ENCODE measurements at places on chromosomes 6 and 20.

DNA sequence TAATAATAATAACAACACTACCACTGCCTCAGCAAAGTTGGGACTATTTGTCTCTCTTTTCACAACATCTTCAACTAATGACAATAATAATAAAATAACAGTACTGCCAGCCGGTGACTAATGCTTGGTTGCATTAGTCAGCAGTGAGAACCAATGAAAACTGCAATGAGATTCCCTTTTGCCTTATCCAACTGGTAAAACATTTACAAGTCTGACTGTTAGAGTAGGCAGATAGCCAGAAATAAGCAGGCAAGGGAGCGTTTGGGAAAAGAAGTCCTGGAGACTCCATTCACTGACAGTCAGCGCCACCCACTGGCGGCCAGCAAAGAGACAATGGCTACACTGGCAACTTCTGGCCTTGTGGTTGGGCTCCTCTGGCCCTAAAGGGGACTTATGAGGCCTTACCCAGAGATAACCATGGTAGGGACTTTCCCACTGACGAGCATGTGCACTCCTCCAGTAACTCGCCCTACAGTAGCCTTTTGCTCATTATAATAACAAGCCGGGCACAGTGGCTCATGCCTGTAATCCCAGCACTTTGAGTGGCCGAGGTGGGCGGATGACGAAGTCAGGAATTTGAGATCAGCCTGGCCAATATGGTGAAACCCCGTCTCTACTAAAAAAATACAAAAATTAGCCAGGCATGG lies 3.4 kb upstream of the NSFL1C start:
- no peak for DNase-seq

DNA sequence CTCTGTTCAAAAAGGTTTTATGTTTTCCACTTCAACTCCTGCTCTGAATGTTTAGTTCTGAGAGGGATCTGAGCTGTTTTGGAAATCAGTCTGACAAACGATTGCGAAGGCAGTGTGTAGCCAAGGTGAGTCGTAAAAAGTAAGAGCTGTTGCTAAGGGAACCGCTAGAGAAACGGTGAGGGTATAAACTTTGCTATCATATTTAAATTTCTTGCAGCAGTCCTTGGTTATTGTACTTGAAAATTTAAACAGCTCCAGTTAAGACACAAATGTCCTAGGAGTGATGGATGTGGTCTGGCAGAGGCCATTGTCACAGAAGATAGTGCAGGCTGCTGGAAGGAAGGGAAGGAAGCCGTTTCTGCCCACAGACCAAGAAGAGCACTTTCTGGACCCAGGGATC lies 64.9 kb upstream of the CITED2 start:
- no peak for DNase-seq

DNA sequence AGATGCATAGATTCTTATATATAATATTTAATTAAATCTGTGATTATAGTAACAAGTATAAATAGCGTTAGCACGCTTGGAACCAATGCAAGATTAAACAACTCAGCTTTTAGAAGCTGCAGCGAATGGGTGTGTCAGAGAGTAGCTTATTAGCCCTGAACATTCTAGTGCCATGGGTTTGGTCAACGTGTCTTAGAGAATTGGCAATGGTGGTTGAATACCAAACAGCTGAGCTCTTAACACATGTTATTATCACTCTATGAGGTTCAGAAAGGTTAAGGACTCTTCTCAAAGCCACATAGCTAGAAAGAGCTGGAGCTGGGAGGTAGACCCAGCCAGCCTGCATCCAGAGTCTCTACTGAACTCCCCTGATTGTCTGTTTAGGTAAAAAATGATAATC lies 284.2 kb upstream of the CHD6 start:
- no peak for DNase-seq

GRCh38 chr6:110938171-110938570 lies 20.3 kb upstream of the GTF3C6 start:
- no peak for DNase-seq

DNA sequence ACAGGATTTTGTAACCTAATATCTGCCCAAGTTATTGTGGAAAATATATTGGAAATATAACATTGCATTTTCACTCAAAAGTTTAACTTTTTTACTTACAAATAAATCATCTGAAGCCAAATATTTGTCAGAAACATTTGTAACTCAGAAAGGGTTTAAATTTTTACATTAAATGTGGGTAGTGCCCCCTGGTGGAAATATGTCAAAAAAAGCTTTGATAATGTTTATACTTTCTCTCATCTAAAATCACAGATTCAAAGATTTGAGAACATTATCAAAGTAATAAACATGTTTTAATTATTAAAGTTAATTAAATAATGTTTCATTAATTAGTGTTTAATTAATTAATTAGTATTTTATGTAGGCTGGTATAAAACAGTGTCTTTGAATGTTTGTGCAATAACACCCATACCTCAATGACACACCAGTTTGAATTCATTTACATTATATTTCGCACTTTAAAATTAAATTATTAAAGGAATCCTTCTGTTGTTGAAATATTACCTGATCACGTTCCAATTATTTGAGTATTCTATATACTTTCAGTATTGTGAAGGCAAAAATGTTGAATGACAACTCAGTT lies 320.1 kb upstream of the FKBP1C start:
- DNase-seq = no peak

GRCh38 chr20:9442858-9443257 lies 71.5 kb upstream of the LAMP5 start:
- DNase-seq = no peak

GRCh38 chr20:7272512-7272911 lies 505.0 kb downstream of the BMP2 start:
- DNase-seq = no peak

- DNase-seq = no peak
These were observed 14.7 kb downstream of the ZNF335 start for GRCh38 chr20:45957021-45957941.

DNA sequence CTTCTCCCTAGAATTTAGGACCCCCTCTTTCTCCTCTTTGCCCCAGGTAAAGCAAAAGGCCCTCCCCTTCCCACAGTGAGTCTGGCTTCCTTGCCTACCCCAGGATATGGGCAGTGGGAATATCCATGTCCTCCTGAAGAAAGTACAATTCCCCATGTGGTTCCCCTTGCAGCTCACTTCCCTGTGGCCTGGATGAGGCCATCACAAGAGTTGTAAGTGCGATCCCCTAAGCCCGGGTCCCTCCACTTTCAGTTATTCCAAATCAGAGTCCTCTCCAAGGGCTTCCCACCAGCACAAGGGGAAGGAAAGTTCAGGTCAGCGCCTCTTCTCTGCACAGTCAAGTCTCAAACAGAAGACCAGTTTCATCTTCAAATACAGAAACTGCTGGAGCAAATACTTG lies 10.2 kb upstream of the PTPN1 start:
- DNase-seq = no peak

- no peak for DNase-seq
These were observed 13.4 kb downstream of the CST3 start for GRCh38 chr20:23624324-23624691.

- no peak for DNase-seq
These were observed 567.4 kb downstream of the COL12A1 start for GRCh38 chr6:74638412-74638811.

GRCh38 chr6:41056768-41057490 lies 3.9 kb downstream of the APOBEC2 start:
- DNase-seq = no peak

- no peak for DNase-seq
These were observed 82.9 kb upstream of the ATXN1 start for GRCh38 chr6:16844183-16844582.

DNA sequence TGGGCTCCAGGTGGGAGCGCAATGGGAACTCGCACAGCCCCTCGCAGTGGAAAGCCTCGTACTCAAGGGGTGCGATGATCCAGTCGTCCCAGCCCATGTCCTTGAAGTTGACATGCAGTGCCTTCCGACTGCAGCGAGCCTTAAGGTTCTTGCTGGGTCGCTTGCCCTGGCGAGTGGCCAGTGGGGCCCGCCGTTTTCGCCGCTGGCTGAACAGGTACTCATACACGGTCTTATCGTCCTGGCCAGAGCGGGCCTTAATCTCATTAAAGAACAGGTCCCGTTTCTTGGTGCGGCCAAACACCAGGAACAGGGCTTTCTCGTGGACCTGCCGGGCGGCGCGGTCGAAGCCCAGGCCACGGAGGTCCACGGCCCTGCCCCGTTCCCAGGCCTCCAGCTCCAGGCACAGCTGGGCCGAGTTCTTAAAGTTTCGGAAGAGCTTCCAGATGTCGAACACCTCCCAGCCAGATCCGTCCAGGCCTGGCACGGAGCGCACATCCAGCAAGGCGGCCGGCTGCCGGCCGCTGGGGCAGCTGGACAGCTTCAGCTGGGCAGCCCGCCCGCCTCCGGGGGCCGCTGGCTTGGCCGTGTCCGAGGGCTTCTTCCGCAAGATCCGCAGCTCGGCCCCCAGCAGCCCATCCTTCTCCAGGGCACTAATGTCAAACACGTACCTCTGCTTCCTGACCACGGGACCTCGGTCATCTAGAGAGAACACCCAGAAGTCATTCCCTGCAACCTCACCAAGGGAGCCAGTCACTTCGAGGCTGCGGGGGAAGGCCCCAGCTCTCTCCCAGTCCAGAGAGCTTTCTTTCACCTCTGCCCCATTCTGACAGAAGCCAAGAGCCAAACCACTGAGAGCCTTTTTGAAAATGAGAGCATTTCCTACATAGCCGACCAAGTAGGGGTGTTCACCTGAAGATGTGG lies 3.7 kb downstream of the GDF5 start:
- no peak for DNase-seq

- DNase-seq = no peak
These were observed 126.8 kb upstream of the SAMD5 start for GRCh38 chr6:147381712-147382111.

DNA sequence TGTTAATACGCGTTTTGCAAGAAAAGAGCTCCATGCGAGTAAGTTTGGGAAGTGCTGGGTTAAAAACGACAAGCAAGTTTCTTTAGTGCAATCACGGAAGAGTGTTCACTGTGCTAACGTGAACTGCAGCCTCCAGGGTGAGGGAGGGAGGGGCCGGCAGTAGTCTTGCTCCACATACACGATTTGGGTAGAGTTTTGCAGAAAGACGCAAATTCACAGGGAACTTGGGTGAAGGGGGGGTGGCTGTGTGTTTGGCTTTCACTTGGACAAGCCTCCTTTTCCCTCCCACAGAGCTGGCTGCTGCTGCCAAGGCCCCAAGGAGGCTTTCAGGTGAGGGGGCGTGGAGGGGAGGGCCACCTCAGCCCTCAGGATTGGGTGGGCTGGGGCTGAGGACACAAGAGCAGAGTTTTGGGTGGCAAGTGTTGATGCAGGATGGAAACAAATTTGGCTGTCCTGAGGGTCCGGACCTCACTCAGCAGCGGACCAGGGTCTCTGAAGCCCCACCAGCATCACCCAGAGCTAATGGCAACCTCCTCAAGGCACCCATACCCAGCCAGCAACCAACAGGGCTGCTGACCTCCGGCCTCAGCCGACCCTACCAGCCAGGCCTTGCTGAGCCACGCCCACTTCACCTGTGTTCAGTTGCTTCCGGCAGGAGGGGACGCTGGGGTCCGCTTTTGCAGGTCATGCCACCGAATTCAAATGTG lies 204.5 kb downstream of the ERMARD start:
- DNase-seq = no peak

- no peak for DNase-seq
These were observed 8.7 kb downstream of the SGK2 start for GRCh38 chr20:43567477-43567876.

DNA sequence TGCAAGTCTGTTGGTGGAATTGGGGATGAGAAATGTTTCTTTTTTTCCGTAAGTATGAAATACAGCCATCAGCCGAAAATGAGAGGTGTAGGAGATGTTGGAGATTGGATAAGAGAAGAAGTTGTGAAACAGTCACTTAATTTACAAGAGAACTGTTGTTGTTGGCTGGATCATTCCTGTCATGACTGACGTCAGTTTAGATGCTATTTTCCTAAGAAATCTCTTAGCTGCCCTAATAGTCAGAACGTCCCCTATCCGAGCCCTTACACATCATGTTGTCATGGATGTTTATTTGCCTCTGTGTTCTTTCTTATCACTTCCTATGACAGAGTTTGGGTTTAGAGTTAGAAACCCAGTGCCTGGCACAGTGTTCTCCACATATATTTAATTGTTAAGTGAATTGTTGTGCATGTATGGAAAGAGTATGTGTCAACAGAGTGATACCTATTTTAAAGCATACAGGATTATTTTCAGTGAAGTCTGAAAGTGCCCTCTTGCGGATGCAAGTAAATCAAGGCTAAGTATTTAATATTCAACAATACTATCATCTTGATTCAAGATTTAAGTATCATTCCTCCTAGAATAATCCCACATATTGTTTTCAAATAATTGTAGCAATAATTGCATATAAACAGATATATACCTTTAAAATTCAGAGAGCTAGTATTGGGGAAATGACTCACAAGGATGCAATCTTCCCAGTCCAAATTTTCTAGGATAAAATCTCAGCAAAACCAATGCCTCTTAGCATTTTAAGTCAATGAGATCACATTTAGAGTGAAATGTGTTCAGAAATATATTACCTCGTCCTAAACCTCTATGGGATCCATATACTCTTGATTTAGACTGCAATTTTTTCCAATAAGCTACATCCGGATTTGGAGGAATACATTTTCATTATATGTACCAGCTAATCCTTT lies 309.9 kb upstream of the NOX3 start:
- no peak for DNase-seq

DNA sequence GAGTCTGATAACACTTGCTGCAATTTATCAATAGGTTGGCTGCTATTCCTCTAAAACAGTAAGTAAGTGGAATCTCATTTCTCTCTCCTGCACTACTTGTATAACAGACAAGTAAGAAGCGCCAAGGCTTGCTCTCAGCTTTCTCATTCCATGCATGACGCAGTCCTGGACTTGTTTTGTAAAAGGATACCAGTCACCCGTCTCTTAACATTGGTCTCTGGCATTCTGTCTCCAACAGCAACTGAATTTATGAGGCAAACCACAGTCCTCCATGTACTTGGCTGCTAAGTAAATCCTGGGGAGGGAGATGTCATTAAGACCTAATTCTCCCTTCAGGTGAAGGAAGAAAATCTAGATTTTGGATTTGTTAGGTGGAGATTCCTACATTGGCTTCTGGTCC lies 115.4 kb downstream of the OPN5 start:
- no peak for DNase-seq

GRCh38 chr6:63014290-63014689 lies 197.0 kb upstream of the FKBP1C start:
- no peak for DNase-seq

DNA sequence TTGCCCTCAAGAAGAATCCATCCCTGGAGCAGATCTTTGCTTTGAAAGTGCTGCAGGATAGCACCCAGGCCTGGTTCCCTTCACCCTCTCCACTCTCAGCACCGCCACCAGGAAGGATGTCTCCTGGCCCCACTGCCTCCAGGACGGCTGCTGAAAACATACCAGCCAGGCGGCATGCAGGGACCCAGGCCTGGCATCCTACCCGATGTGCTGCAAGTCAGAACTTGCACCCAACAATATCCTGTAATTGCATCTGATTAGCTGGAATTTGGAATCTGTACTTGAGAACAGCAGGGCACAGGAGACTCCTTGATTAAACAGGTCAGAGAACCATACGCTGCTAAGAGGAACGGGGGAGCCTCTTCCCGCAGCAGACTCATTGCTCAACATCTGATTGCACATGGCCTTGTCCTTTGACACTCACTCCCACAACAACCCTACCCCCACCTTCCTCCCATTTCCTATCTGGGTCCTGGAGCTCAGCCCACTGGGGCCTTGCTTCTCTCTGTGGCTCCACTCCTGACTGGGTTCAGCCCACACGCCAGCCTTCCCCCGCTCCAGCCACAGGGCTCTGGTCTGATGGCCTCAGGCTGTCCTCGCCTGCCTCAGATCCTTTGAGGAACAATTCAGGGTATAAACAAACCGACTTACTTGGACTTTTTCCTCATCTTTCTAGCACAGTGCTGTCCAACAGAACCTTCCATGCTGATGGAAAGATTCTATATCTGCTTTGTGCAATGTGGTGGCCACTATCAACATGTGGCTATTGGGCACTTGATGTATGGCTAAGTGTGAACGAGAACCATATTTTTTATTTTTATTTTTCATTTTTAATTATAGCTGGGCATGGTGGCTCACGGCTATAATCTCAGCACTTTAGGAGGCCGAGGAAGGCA lies 78.0 kb downstream of the FGD2 start:
- DNase-seq = no peak
